IMR-90 (cell line): ENCODE measurements at places on chromosomes 11 and 22. TPM values are rescaled to one million over a fixed set of nuclear protein-coding genes. Genes with fewer than 3 reads are reported as not detected.
A peak's percentile ranks its signal among the peaks of the same experiment; 100 is the strongest.

Gene PPP2R5B
- 6.4 and 6.5 TPM in 2 replicates for total RNA-seq

DNA sequence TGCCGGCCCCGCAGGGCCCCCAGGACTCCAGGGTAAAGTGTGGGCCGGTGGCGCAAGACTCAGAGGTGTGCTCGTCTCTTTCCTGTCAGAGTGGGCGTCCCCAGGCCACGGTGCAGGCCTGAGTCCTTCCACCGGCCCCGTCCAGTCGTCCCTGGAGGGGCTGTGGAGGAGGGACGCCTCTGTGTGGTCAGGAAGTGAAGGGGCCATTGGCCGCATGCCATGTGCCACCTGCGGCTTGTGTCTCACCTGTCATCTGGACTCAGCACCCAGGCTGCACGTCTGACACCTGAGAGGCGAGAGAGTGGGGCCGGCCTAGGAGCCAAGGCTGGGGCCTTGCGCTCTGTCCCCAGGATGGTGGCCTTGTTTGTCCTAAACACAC lies 25.2 kb downstream of the MUC6 start:
- DNase-seq, result no peak

GRCh38 chr11:67616431-67617242 lies 9.9 kb downstream of the NDUFV1 start:
- no peak for DNase-seq

Gene TXNRD2
- total RNA-seq, result 14.7 and 15.6 TPM in 2 replicates

Gene FIBIN
- total RNA-seq, result 5.7 and 7.5 TPM in 2 replicates

GRCh38 chr22:30438559-30438958 lies 13.0 kb downstream of the MTFP1 start:
- no peak for DNase-seq

Gene NLRP10
- 25.6 and 36.7 TPM in 2 replicates for total RNA-seq

Gene OR10G6
- not detected in 2 replicates for total RNA-seq

DNA sequence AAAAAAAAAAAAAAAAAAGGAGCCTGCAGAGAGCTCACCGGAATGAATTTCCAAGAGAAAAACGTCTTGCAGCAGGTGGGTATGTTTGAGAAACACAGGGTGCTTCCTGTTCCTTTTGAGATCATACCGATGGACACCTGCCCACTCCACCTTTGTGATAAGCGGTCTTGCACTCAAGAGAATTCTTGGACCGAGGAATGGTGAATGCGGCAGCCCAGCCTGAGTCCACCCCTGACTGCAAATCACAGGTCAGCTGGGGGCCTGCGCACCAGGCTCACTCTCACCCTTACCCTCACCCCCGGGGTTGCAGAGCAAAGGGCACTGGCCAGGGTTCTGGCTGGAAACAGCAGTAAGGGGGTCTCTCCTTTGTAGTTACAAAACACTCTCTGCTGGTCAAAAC lies 16.8 kb upstream of the TEF start:
- no peak for DNase-seq

DNA sequence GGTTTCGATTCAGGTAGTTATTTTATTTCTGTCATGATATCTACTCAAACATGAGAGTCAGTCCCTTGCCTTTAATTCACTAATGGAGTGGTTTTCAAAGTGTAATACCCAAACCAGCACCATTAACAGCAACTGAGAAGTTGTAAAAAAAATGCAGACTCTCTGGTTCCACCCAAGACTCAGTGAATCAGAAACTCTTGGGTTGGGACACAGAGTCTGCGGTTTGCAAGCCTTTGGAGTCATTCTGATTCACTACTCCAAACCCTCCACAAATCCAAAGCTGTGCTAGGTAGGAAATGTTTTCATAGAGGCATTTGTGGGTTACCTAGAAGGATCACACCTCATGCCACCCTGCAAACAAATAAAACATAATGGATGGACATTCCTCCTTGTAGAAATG lies 340.1 kb downstream of the NTM start:
- DNase-seq, result peak; percentile 38

DNA sequence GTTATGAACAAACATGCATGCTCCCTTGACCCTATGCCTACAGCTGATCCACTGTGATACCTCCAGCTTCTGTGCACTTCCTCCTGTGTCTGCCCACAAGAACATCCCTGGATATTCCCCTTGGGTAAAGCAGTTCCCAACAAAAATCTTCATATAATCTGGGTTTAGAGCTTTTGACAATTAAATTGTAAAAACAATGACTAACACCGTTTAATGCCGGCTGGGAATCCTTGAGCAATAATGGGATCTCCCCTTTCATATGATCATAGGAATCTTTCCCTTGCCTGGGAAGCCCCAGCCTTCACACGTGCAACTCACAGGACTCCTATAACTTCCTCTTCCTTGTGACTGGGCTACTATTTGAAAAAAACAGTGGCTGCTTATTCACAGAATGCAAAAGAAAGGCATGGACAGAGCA lies 6.3 kb upstream of the ZC3H12C start:
- DNase-seq, result peak; percentile 90

Gene TEX12
- not detected in 2 replicates for total RNA-seq

GRCh38 chr11:130585545-130585944 lies 137.1 kb downstream of the ADAMTS15 start:
- no peak for DNase-seq

Gene BBOX1
- total RNA-seq, result not detected in 2 replicates

- DNase-seq, result no peak
Measured at GRCh38 chr11:887589-887988, 23.0 kb downstream of the CHID1 start.

GRCh38 chr22:22888571-22889353 lies 1.1 kb downstream of the IGLL5 start:
- DNase-seq, result no peak

- peak; percentile 73 for DNase-seq
Measured at GRCh38 chr11:66388780-66389386, 17.3 kb upstream of the SLC29A2 start.

DNA sequence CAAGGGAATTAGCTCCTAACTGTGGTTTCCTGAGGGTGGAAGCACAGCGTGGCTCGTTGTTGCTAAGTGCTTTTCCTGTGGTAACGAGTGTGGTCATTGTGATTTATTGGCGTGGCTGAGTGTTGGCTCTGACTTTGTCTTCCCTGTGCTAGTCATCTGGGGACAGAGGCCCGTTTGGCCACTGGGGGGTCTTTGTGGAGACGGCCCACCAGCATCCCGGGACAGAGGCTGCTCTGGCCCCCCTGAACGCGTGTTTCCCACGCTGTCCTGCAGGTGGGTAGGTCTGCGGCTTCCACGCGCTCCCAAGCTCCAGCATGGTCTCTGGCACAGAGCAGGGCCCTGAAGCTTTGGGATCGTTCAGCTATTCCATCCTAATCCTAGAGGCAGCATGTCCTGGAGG lies 1040.0 kb downstream of the TBC1D22A start:
- DNase-seq, result no peak

GRCh38 chr22:33076343-33076742 lies 18.2 kb upstream of the SYN3 start:
- peak; percentile 7 for DNase-seq

GRCh38 chr11:63901660-63902059 lies 15.3 kb downstream of the RCOR2 start:
- peak; percentile 30 for DNase-seq

DNA sequence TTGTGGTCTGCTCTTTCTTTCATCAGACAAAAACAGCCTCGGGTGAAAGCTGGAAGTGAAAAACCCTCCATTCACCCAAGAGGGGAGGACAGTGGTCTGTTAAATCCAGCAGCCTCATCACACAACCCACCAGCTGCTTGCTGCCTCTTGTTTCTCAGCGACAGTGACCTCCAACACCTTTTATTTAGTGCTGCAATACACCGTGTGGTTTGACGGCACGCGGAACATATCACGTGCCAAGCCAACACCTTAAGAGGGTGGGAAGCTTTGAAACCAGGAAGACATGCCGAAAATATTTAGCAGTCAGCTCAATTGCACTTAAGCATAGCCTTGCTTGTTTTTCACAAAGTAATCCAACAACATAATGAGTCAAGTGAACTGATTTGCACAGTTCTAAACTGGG lies 39.8 kb upstream of the POGLUT3 start:
- no peak for DNase-seq

Gene FERMT3
- total RNA-seq, result 0.36 and 0.56 TPM in 2 replicates

- DNase-seq, result no peak
Measured at GRCh38 chr22:49601614-49602321, 225.9 kb downstream of the BRD1 start.

Gene SLC3A2
- 114 and 140 TPM in 2 replicates for total RNA-seq

Gene BAIAP2L2
- total RNA-seq, result 0.18 and 0.28 TPM in 2 replicates

- no peak for DNase-seq
Measured at GRCh38 chr11:124872741-124873140, 7.5 kb downstream of the ROBO3 start.

DNA sequence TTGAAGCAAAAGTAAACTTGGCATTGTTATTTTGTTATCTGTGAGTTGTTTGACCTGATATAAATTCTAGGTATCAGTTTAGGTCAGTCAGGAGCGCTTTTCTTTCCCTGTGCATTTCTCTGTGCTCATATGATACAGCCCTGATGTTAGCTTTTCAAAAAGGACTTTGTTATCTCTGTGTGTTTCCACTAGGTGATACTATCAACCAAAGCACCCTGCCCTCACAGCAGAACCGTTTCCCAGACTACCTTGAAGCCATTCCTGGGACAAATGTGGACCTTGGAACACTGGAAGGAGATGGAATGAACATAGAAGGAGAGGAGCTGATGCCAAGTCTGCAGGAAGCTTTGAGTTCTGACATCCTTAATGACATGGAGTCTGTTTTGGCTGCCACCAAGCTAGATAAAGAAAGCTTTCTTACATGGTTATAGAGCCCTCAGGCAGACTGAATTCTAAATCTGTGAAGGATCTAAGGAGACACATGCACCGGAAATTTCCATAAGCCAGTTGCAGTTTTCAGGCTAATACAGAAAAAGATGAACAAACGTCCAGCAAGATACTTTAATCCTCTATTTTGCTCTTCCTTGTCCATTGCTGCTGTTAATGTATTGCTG lies 87.7 kb upstream of the BIRC3 start:
- DNase-seq, result no peak

GRCh38 chr11:82009133-82009532 lies 724.5 kb downstream of the FAM181B start:
- DNase-seq, result no peak

- no peak for DNase-seq
Measured at GRCh38 chr22:49344656-49345055, 483.0 kb downstream of the BRD1 start.

Gene SYNGR1
- 6.3 and 19.7 TPM in 2 replicates for total RNA-seq

DNA sequence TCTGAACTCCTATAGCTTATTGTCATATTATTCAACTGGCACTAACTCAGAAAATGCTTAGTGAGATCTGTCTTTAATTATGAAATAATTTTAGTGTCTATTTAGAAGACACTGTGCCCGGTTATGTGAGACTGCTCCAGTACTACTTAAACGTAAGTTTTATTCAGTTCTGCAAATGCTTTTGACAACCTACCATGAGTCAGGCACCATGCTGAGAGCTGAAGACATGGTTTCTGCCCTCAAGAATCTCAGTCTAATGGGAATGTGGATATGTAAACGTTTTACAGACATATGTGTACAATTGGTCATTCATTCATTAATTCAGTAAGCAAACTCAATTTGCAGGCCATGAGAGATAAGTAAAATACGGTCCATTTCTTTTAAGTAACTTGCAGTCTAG lies 40.0 kb downstream of the DCUN1D5 start:
- peak; percentile 54 for DNase-seq

Gene CHADL
- total RNA-seq, result 0.18 and 0.28 TPM in 2 replicates

DNA sequence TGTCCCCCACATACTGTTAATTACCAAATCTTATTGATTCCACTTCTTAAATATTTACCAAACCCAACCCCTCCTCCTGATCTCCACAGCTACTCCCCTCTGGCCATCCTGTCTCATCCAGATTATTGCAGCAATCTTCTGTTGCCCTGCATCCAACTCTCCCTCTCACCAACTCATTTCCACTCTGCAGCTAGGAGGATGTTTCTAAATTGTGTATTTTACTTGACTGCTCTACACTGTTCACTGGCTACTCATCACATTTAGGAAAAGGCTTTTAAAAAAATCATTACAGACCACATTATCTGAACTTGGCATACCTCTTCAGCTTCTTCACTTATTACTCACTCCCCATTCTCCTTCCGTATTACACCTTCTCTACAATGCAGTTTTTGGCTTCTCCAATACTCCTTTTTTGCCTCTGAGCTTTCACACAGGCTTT lies 117.9 kb downstream of the ATG16L2 start:
- peak; percentile 72 for DNase-seq

GRCh38 chr11:117315285-117316196 lies 515 bp downstream of the BACE1 start:
- DNase-seq, result no peak

Gene PNPLA5
- total RNA-seq, result 0.18 TPM in 1 of 2 replicates, not detected in the other

Gene MMP3
- under 0.01 and 0.28 TPM in 2 replicates for total RNA-seq

- DNase-seq, result no peak
Measured at GRCh38 chr22:39242595-39243438, 2.0 kb downstream of the PDGFB start.

Gene OR51B6
- total RNA-seq, result not detected in 2 replicates

Gene DDX25
- total RNA-seq, result under 0.01 TPM in 1 of 2 replicates, not detected in the other

Gene CENPM
- total RNA-seq, result 14.7 and 18.1 TPM in 2 replicates

DNA sequence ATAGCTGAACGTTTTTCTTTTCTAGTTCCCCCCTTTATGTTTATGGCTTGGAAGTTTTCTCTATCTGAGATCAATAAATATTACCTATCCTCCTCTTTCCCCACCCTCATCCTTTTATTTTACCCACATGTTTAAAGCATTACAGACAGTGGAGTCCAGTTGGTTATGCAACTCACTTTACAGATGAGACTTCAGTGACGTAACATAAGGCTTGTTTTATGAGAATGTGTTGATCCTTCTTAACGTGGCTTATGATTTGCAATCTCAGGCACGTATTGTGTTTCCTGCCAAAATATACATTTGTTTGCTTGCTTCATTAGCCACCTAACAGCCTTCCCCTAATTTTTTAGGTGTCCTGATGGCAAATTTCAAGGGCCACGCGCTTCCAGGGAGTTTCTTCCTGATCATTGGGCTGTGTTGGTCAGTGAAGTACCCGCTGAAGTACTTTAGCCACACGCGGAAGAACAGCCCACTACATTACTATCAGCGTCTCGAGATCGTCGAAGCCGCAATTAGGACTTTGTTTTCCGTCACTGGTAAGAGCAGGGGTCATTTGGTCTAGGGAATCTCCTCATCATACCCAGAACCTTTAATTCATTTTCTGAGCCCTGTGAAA lies 36.6 kb downstream of the TMEM45B start:
- DNase-seq, result no peak

- DNase-seq, result no peak
Measured at GRCh38 chr11:34859496-34859895, 56.7 kb downstream of the APIP start.

GRCh38 chr11:64777449-64778222 lies 706 bp downstream of the SF1 start:
- peak; percentile 75 for DNase-seq

DNA sequence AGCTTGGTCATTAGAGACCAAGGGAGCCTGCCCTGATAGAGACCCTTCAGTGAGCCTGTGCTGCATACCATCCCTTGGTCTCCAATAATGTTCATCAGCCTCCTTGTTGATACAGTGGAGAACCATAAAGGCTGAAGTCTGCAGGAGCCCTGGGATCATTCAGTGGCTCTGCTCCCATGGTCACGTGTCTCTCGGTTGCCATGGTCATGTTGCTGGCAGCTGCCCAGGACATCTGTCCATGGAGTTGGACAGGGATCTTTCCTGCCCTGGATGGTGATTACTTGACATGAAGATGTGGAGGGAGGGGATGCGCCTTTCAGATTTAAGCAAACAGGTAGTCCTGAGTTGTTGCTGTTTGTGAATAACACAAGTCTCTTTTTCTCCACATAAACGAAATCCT lies 38.2 kb downstream of the CYB5R2 start:
- no peak for DNase-seq

GRCh38 chr11:94673386-94673785 lies 94.8 kb upstream of the AMOTL1 start:
- DNase-seq, result no peak

Gene LRRC56
- 0.28 and 0.36 TPM in 2 replicates for total RNA-seq
